ENCODE measurements at places on chromosomes 5 and 9.

GRCh38 chr5:14574096-14574495 is 7.5 kb upstream of the OTULINL start:
- no peak for DNase-seq

DNA sequence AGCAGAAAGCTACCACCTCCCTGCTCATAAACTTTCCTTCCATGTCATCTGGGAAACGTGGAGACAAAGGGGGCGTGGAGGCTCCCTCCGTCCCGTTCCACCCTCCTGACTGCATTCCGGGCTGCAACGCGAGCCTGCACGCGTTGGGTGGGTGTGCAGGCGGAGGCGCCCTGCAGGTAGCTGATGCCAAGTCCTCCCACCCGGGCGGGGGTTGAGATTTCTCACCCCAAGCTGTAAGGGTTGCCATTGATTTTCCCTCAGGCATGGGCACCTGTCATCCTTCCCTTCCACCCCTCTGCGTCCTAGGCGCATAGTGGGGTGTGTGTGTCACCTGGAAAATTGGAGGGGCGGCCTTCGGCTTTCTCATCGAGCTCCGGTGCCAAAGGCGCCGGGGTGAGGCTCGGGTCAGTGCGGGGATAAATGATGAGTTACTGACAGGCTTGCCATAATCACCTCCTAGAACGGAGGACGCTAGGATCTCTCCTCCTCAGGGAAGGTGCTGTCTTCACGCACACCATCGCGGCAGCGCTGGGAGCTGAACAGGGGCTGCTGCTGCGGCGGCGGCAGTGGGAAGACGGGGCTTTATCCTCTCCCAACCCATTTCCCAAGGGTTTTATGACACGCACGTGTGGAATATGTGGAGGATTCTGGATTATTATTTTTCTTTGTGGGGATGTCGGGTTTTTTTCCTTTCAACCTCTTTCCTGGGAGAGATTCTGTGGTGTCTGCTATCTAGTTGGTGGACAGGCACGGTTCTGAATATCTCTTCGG is 973 bp downstream of the PLPPR1 start:
- DNase-seq = peak; percentile 48

DNA sequence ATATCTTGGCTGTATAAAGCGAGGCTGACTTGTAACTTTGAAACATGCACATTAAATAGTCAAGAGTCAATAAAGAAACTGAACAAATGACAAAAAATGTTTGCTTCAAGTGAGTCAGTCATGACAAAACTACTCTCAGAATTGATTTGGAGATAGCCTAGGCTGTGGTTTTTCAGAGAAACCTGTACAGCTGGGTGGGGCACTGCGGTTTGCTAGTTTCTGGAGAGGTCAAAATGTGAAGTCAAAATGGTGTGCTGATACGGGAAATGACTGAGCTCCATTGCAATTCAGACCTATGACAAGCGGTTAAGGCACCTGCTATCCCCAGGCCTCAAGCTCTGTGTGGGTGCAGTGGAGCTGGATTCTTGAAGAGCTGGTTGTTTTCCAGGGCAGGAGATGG is 10.3 kb upstream of the CD180 start:
- DNase-seq = no peak

- no peak for DNase-seq
These were observed 32.1 kb upstream of the RASGRF2 start for GRCh38 chr5:80928073-80928472.

- DNase-seq = no peak
These were observed 37.4 kb downstream of the PRRX2 start for GRCh38 chr9:129702589-129703520.

GRCh38 chr9:135847833-135848232 is 59.5 kb downstream of the CAMSAP1 start:
- DNase-seq = no peak

- no peak for DNase-seq
These were observed 19.6 kb downstream of the ADAMTSL2 start for GRCh38 chr9:133553973-133554713.

GRCh38 chr5:60482301-60482700 is 217.7 kb downstream of the DEPDC1B start:
- no peak for DNase-seq

DNA sequence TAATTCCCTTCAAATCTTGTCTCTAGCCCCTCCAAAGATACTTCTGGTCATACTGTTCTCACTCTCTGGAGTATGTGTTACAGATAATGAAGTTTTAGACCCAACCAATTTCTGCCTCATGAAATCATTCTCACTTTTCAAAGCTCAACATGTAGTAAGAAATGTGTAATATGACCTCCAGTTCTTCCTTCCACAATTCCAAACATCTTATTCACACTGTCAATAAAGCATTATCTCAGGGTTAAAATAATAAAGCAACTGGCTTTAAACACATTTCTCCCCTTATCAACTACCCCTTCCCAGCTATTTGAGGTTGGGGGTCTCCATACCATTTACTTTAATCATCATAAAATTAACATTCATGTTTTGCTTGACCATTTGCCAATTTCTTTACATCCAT is 654.1 kb downstream of the RAB3C start:
- DNase-seq = no peak

GRCh38 chr5:133970325-133970909 is 2.0 kb upstream of the C5orf15 start:
- no peak for DNase-seq

GRCh38 chr5:109247986-109248385 is 161.8 kb downstream of the PJA2 start:
- DNase-seq = no peak

GRCh38 chr9:110126986-110127864 is 80.7 kb downstream of the C9orf152 start:
- peak; percentile 71 for DNase-seq

- DNase-seq = no peak
These were observed 479.4 kb downstream of the RASEF start for GRCh38 chr9:82583524-82583923.

DNA sequence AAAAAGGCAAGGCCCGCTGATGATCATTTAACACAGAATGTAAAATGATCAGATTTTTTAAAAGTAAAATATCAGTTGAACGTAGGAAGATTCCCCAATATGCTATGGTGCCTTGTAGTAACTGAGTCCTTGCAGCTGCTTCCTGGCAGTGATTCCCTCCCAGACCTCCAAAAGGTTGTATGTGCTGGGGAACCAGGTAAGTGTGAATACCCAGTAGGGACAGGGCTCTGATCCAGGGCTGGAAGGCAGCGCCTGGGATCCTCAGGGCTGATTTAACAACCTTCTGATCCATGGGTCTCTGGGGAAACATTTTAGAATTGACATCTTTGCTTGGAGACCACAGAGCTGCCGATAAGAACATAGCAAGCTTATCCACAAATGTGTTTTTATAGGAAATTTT is 76.7 kb upstream of the IL6ST start:
- no peak for DNase-seq

DNA sequence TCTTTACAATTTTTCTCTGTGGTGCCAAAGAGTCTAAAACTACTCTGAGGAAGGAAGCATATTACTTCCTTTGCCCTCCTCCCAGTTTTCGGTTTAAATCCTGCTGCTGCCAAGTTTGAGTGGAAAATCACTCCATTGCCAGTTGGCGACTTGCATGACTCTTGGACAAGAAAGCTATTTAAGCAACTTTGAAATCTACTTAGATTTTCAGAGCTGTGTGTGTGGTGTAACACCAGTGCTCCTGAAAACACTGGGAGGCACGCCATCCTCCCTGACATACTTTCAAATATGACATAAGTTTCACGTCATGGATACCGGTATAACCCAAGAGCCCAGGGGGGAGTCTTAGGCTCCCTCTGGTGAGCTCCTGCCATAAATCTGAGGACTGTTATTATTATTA is 83.5 kb upstream of the RIOK2 start:
- no peak for DNase-seq

- DNase-seq = no peak
These were observed 70.3 kb downstream of the COL27A1 start for GRCh38 chr9:114225561-114226212.

GRCh38 chr5:157455057-157455456 is 5.0 kb upstream of the NIPAL4 start:
- no peak for DNase-seq

DNA sequence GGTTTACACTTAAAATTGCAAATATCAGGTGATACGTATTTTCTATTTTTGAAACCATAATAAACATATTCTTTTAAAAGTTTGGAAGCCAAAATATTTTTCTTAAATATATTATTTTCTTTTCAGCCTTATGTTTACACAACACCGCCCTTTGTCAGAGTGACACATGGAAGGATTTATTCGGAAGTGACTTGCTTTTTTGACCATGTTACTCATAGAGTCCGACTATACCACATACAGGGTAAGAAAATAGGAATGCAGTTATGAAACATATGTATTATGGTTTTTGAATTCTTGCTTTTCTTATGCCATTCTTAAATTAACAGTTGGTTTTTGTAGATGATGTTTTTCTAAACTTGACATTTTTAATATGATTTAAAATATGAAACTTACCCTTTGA is 133.9 kb downstream of the MAN2A1 start:
- DNase-seq = no peak

GRCh38 chr5:172875505-172876279 is 41.6 kb downstream of the ERGIC1 start:
- DNase-seq = no peak

DNA sequence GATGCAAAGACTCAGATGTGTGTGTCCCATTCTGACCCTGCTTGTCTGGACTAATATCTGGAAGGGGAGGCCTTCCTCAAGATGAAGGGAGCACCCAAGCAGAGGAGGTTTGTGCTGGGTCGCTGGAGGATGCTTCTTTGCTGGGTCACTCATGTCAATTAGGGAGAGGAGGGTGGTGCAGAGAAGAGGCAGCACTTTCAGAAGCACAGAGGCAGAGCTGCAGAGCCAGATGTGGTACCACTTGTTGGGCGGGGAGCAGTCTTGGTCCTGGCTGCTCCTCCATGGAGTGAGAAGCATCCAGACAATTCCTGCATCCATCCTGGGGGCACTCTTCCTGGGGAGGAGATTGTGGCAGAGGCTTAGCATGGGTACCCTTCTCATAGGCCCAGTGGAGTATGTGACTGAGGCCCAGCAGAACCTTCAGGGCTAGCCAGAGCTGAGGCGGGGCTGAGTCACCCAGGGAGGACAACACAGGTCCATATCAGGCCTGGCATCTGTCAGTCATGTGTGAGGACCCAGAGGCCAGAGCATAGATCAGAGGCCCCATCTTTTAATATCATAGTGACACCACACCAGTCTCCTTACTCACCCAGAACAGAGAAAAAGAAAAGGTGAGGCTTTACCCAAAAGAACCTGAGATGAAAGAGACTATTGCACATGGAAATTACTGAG is 59.8 kb downstream of the TNFSF15 start:
- DNase-seq = no peak

DNA sequence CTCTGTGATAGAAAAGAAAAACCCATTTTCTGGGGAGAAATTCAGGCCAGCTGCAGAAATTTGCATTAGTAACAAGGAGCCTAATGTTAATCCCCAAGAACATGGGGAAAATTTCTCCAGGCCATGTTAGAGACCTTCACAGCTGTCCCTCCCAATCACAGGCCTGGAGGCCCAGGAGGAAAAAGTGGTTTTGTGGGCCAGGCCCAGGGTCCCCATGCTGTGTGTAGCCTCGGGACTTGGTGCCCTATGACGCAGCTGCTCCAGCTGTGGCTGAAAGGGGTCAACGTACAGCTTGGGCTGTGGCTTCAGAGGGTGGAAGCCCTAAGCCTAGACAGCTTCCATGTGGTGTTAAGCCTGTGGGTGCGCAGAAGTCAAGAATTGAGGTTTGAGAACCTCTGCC is 27.0 kb upstream of the C7 start:
- DNase-seq = no peak

- no peak for DNase-seq
These were observed 51.3 kb downstream of the DPYSL3 start for GRCh38 chr5:147458581-147458980.

DNA sequence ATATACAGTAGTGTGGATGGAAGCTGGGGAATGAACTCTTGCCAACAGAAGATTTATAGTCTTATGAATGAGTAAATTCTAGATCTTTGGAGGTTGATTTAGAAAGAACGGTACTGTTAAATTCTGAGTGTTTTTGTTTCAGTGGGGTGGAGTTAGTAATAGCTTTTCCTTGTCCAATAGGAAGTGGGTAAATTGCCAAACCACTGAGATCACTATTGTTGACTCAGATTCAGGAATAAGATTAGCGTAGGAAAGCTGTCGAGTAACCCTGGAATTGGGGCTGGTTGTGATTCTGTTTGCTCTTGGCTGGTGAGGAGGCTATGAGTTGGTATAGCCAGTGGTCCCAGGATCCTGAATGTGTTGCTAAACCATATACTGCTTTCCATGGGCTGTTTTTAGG is 155.6 kb downstream of the ARHGAP26 start:
- DNase-seq = no peak

GRCh38 chr5:38921174-38921573 is 75.4 kb downstream of the OSMR start:
- no peak for DNase-seq

- peak; percentile 86 for DNase-seq
These were observed 8.9 kb downstream of the NR2F1-AS1 start for GRCh38 chr5:93572101-93572607.

GRCh38 chr5:142955628-142956027 is 185.5 kb downstream of the ARHGAP26 start:
- no peak for DNase-seq

DNA sequence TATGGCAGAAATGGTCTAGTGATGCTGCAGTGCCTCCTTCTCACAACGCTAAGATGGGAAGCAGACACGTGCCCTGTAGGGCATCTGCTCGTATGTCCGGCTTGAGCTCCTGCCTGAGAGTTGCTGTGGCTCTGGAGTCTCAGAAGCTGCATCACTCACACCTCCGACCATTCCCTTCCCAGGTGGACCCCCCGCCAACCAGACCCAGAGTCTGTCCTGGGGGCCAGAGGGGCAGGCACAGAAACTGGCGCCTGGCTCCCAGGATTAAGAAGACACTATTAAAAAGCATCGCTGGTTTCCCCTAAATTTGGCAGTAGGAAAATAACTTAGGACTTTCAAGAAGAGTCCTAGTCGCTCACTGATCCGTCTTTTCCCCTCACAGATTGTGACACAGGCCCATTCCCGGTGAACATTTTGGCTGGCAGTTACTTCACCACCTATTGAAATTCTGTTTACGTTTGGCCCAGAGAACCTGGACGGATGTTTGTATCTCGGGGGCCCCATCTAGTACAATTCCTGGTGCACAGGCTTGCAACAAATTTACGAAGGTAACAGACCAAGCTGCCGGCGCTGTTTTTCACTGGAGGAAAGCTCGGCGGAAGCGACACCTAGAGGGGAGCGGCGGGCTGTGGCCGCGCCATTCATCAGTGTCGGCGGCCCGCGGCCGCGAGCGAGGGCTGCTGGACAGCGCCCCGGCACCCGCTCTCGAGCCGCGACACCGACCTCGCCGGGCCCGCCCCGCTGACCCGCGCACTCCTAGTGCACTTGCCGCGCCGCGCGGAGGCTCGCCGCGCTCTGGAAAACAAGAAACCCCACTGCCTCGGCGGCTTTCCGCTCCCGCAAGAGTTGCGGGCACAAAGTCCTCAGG is 1.6 kb downstream of the FSTL4 start:
- DNase-seq = peak; percentile 76
